ENCODE measurements at places on chromosomes 7 and 10.

DNA sequence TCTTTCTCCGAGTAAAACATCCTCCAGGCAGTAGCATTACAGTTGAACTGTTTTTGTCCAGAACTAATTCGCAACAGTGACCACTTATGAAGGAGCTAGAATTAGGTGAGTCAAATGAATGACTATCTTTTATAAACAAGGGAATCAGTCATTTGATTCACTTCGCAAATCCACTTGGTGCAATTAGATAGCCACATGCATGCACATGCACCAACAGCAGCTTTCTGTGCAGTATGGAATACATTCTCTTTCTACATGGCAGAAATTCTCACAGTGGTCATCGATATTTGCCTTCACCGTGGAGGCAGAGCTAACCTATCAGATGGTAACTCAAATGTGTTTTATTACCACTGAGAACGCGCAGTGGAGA, 118.8 kb downstream of the CDK6 start:
- no peak for DNase-seq

DNA sequence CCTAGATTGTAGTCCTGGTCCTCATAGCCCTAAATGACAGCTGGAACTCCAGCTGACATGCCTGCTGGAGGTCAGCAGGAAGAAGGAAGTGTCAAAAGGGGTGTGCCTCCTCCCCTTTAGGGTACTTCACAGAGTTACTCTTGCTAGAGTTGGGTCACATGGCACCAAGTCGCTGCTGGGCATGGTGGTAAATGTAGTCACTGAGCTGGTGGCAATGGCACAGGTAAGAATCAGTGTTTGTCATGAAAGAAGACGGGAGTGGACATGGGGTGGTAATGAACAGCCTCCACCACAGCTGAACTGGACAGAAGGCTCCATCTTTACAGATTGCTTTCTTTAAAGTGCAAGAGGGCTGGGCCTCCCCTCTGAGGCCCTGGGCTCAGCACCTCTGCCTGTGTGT, 122.3 kb downstream of the ACTR3B start:
- no peak for DNase-seq

GRCh38 chr7:24665564-24666294, 91.5 kb downstream of the GSDME start:
- peak; percentile 46 for DNase-seq

DNA sequence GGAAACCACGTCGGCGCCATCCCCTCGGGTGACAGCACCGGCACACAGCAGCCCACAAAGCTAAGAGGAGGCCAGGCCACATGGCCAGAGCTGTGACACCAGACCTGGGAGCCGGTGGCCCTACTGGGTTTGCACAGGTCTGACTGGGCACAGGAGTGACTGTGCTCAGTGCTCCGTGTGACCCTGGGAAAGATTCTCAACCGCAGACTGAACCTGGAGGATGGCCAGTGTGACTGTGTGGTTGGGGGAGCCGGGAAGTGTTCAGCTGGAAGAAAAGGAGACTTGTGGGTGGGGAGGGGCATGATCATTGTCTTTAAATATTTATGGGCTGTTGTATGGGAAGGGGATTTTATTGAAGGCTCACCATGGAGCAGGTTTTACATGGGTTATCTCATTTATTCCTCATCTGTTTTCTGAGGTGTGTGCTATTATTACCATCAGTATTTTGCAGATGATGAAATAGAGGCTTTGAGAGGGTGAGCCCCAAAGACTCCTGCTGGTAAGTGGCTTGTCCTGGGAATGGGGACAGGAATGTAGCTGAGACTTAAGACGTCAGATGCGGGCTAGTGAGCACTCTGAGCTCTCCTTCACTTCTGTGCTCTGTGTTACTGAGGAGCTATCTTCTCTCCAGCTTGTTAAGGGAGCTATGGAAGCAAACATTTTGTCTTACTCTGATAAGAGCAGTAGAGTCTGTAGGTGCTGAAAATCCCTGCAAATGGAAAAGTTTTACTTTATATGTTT, 127.5 kb downstream of the TMEM178B start:
- DNase-seq = no peak

GRCh38 chr7:129698516-129699418, 87.2 kb downstream of the NRF1 start:
- DNase-seq = no peak

- DNase-seq = no peak
These were observed 192.9 kb downstream of the EVX1 start for GRCh38 chr7:27435461-27435860.

DNA sequence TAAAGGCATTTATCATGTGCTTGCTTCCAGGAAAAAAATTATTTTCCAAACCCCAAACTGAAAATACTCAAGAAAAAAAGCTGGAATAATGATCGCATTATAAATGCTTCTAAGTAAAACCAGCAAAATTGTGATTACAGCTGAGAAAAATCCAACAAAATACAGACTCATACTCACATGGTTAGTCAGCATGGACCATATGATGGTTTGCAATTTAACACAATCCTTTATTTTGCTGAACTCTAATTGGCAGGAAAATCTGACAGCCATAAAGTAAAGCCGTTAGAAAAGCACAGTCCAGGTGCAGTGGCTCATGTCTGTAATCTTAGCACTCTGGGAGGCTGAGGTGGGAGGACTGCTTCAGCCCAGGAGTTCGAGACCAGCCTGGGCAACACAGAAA, 59.6 kb downstream of the BRI3 start:
- no peak for DNase-seq

- DNase-seq = no peak
These were observed 4.1 kb downstream of the CYP2W1 start for GRCh38 chr7:986766-987751.

GRCh38 chr10:124521429-124521871, 59.8 kb downstream of the LHPP start:
- no peak for DNase-seq

- DNase-seq = no peak
These were observed 248.7 kb downstream of the FZD1 start for GRCh38 chr7:91512958-91513357.

GRCh38 chr10:23370106-23370505, 25.5 kb upstream of the C10orf67 start:
- DNase-seq = no peak

DNA sequence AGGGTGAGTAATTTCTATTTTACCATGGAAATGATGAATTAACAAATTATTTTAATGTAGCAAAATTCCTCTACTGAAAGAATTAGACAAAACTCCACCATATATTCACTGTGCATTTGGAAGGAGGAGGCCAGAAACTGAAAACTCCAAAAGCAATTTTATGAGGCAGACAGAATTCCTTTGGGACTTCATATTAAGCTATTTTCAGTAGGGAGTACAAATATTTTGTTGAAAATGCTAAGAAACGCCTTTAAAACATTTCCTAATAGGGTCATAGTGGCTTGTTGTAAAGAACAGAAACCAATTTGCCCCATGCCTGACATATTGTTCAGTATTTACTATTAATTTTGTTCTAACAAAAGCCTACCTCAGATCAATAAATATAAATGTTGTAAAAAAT, 117.8 kb downstream of the TES start:
- DNase-seq = no peak

DNA sequence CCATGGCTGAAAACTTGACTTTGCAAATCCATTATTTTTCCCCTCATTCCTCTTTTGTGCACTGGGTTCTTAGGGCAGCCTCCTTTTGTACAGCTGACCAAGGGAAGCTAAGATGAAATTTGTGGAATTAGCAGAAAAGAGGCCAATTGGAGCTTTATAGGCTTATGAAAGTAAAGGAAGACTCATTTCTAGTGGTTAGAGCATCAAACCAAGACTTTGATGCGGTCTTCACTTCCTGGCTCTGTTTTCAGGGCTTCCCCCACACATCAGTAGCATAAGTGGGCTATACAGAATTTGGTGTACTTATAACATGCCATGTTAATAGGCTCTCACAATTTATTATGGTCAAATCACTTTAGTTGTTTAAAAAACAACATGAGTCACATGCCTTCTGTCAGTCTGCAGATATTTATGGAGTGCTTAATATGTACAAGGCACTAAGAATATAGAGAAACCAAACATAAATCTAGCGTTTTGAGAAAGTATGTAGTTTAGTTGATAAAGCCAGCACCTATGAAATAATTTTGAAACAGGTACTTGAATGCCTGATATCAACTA, 5.7 kb downstream of the AUTS2 start:
- no peak for DNase-seq

DNA sequence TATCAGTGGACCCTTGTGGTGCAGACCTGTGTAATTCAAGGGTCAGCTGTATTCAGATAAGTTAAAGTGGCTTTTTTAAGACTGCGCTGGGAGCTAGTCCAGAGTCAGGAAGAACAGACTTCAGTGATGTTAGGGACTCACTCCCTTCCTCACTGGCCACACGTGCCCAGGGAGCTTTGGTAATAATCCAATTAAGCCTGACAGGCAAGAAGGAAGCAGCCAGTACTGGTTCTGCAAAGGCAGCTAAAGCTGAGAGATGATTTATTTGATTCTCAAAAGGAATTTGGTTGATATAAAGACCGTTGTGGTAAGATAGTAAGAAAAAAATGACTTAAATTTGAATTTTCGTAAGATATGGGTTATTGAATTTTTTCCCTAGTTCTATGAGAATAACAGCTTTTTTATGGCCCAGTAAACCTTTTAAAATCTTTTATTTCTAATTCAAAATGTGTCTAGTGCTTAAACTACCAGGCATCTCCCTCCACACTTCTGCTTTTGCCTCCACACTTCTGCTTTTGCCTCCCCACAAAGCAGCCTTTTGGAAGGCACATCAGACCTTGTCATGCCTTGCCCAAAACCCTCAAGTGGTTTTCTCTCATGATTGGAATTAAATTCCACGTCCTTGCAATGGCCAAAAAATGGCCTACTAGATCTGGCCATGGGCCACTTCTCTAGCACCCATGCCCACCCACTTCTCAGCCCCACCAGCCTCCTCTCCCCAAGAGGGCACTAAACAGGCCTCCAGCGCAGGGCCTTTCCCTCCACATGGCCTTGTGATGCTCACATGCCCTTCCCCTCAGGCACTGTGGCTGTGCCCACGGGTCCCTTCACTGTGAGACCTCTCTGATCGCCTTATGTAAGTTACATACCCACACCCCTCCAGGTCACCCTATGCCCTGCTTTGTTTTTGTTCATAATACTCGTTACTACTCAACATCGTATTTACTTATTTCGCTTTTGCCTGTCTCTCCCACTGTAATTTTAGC, 92.5 kb downstream of the POU6F2 start:
- no peak for DNase-seq

- DNase-seq = no peak
These were observed 46.2 kb downstream of the RGS10 start for GRCh38 chr10:119496273-119496672.

DNA sequence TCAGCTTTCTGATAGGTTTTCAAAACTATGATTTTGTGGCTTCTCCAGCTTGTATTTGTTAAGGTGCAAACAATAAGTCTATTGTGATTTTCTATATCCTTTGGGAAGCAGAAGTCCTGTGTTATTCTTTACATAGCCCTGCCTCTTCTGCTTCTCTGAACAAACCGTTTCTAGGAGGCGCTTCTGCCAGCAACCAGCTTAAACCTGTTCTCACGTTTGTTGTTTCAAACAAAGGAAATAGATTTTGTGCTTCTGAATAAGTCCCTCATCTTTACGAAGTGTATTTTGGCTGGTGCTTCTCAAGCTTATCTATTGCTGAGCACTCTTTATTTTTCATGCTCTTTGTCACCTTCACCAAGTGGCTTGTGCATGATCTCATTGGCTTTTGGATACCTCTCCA, 61.0 kb downstream of the VTI1A start:
- DNase-seq = no peak

DNA sequence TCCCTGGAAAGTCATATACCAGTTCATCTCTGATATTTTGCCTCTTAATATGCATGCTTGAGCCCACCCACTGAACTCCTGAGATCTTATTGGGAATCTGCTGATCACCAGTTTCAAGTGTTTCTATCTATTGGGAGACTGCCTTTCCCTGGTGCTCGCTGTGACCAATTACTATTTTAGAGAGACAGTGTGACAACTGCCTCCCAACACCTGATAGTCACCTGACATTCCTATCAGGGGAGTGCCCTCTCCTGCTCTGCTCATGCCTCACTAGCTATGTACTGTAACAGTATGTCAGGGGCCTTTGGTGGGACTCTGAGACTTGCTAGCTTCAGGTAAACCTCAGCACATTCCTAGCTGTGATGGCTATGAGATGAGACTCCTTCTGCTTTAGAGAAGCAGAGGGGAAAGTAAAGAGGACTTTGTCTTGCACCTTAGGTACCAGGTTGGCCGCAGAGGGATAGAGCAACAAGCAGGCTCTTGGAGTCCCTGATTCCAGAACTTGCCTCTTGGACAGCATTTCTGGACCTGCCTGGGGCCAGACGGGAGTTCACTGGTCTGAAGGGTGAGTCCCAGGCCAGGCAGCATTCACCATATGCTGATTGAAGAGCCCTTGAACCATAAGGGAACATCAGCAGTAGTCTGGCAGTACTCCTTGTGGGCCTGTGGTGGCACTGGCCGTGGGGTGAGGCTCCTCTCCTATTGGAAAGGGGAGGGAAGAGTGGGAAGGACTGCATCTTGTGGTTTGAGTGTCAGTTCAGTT, 34.4 kb upstream of the ARHGAP12 start:
- DNase-seq = no peak

GRCh38 chr7:29567174-29567573, 3.5 kb downstream of the PRR15 start:
- DNase-seq = no peak

DNA sequence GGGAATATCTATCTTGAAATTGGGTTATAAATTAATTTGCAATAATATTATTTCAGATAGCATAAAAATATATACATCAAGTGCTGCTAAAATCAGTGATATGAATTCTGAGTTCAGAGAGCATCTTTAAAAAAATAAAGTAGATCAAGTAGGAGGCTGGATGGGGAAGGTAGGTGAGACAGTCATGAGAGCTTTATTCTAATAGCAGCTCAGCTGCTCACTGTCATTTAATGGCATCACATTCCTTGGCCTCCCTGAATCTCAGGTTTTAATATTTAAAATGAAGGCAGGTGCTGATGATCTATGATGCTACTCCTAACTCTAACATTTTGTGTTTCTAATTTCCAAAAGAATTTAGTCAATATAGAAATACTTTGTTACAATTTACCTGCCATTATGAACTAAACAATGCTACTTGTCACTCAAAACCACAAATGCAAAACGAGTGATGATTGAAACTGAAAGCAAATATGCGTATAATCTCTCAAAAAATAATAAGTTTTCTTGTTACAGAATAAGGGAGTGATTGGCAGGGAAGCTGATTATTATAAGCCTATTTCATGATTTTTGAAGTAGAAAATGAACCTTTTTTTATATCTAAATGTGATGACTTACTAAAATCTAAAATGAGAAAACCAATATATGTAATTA, 147.6 kb upstream of the CSTF2T start:
- DNase-seq = no peak

- no peak for DNase-seq
These were observed 354 bp upstream of the GIMAP5 start for GRCh38 chr7:150736864-150737263.

GRCh38 chr7:51471981-51472296, 155.3 kb upstream of the COBL start:
- no peak for DNase-seq

GRCh38 chr10:8325024-8325980, 270.8 kb downstream of the GATA3 start:
- no peak for DNase-seq

Data from NCI-H1092 (cell line).